ENCODE measurements at places on chromosomes 3 and 15.

DNA sequence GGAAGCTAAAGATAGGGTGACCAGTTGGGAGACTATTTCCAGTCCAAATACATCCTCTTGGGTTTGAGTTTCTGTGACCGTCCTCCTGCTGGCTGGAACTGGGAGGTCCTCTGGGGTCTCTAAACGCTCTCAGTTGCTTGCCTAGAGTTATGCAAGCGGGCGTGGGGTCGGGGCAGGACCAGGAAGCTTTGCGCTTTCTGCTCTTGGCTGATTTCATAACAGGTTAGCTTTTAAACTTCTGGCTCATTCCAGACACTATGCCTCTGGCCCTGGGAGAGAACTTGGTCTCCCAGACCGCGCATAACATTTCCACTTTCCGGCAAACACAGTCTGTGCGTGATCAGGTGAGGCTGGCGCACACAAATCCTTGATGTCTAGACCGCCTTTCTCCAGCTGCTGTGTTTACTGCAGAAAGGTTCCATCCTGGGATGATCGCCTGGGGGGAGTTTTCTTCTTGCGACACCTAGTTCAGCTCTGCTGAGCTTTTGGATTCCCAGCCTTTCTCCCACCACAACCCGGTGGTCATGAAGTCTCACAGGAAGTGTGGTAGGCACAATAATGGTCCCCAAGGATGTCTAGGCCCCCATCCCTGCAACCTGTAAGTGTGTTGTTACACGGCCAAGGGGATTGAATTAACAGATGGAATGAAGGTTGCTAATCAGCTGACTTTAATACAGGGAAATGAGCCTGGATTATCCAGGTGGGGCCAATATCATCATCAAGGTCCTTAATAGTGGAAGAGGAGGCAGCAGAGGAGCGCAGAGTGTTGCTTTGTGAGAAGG lies 23.6 kb upstream of the CGNL1 start:
- DNase-seq, result no peak

GRCh38 chr3:55333046-55333445 lies 154.1 kb downstream of the WNT5A start:
- no peak for DNase-seq

DNA sequence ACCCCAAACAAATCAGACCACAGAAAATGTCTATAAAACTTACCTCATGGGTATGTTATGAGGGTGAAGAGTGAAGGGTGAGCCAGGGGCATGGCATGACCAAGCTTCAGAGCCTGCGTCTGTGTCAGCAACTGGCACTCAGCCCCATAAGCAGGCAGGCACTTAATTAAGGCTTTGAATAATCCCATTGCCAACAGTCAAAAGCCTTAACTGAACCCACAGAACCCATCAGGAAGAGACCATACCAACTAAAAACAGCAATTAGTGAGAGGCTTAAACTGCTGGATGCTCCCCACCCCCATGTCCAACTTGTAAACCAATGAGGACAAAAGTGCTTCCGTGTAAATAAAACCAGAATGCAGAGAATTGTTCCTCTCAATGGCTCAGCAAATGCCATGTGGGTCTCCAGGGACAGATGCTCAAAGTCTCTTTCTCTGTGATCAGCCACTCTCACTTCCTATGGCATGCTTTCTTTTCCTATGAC lies 126.0 kb downstream of the MYLK start:
- DNase-seq, result no peak

GRCh38 chr15:95363646-95364045 lies 966.9 kb upstream of the NR2F2 start:
- DNase-seq, result no peak

DNA sequence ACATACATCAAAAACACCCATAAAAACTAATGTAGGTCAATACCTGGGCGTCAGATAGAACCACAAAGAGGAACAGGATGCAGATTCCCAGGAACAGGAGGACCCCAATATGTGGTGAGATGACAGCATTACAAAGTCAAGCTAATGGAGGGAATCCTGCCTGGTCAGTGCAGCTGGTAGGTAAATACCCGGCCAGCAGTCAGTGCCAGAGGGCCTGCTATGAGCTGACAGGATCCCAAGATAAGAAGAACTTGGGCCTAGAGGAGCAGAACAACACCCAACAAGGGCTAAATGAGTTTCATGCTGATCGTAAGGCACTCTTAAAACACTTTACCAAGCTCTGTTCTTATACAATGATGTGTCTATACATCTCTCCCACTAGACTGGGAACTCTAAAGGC lies 61.2 kb upstream of the KCNMB2 start:
- no peak for DNase-seq

DNA sequence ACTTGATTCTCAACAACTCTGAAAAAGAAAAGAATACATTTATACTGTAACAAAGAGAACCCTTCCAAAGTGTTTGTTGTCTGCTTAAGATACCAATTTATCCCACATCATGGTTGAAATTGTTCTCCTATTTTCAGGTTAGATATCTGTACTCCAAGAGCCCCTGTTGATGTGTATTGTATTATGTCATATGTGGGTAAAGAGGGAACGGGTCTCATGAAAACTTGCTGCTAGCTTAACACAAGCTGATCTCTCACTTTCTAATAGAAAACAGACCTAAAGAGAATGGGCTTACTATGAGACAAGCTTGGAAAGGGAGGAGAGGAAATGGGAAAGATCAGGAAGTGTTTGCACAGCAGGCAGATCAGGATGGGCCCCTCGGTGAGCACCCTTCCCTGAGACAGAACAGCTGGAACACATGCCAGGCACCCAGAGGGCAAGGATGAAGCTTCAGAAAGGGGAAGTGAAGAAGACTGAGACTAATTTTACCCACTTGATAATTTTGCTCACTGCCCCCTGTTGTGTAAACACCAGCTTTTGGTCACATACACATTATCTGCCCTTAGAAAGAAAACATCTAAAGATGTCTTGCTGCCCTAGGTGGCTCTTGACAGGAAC lies 747.9 kb upstream of the CCDC54 start:
- no peak for DNase-seq

- no peak for DNase-seq
Measured at GRCh38 chr3:73143821-73144237, 82.4 kb downstream of the EBLN2 start.
